ENCODE measurements at places on chromosomes 11 and 22.

DNA sequence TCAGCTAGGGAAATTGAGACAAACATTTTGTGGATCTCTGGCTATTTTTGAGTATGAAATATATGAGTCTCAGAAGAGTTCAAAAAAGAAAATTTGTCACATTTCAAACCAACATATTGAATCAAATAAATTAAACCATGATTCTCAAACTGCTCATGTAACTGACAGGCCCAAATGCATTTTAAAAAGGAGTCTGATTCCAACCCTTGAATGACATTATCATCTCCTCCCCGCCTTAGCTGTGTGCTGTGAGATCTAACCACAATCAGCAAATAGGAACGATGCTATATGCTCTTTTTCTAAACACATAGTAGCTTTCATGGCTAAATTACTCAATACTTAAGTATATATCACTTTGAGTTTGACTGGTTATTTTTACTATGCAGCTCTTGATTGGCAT lies 57.1 kb downstream of the EFCAB6 start:
- DNase-seq = no peak

- no peak for DNase-seq
These were observed 84.5 kb downstream of the CACNA1I start for GRCh38 chr22:39655004-39655579.

DNA sequence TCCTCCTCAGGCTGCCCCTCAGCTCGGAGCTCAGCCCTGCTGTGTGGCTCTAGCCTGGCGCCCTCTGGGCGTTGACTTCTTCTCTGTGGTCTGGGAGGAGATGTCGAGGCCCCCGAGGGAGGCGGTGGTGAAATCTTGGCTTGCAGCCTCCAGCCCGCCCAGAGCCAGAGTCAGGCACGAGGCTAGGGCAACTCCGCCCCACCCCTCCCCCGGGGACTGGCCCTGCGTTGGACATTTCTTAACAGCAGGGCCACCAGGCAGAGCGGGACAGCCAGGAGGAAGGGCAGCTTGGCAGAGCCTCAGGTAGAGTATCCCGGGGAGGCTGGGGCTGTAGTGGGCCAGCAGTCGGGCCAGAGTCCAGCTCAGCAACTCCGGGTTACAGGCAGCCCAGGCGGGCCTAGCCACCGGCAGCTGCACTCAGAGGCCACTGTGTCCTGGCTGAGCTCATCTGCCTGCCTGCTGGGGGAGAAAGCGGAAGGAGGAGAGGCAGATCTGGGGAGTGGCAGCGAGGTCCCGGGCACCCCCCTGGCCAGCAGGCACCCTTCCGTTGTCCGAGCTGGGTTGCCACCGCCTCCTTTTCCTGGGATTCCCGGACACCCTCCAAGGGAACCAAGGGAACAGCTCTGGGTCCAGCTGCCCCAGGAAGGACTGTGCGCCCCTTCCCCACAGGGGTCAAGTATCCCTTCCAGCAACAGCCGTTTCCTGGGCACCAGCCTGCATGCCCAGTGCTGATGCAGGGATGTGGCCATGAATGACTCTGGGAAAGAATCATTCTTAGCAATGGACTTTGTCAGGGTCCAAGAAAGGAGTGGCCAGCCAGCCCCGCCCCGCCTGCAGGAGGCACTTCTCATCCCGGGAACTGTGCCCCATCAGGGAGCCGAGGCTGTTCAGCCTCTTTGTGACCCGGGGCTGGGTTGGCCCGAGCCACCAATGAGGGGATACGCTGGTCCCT lies at the start of gene ALDH3B1:
TSS of gene ALDH3B1 (plus strand) at position 238 of the 952 bp plus-strand sequence. CDS start 4,971 bp downstream, outside the sequence.
- DNase-seq = no peak

- peak; percentile 32 for DNase-seq
These were observed 15.9 kb upstream of the HYLS1 start for GRCh38 chr11:125871391-125872137.

- DNase-seq = no peak
These were observed 31.3 kb upstream of the MYOD1 start for GRCh38 chr11:17687946-17688670.

DNA sequence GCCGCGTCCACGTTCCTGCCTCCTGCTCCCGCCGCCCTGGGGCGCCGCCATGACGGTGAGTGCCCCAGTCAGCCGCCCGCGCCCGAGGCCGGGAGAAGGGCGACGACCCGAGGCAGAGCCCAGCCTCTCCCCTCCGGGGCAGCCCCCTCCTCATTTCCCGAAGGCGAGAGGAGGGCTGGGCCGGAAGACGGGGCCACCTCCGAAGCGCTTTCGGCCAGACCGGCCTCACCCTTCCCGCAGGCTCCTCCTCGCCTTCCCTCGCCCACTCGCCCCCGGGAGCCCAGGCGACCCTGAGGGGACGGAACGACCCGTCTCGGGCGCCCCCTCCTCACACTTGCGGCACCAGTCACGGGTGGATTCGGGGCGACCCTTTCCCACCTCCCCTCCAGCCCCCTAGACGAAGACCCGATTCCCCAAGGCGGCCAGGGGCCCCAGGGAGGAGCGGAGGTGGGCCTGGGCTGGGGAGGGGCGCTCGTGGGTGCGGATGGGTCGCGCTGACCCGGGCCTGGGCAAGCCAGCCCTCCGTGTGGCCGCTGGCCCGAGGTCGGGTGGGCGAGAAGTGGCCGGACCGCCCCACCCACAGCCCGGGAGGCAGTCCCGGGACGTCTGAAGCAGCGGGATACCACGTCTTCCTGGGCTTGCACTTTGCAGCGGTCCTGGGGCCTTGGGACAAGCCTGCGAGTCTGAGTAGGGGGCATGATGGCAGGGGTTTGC lies 49.7 kb downstream of the TRIOBP start:
- peak; percentile 35 for DNase-seq

DNA sequence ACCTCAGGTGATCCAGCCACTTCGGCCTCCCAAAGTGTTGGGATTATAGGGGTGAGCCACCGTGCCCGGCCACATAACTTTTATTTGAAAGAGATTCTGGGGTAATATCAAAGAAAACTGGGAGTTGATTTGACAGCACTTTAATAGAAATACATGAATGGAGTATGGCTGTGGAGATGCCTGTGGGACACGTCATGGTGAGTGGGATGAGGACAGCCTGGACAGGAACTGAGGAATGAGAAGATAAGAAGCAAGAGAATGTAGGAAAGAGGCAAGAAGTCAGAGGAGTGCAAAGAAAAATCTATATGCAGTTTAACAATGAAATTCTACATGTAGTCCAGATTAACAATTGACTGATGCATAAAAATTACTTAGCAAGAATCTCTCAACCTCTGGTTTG lies 31.0 kb downstream of the SLC22A6 start:
- no peak for DNase-seq

Data from NCI-H1092 treated with DMSO at 0.1 percent for 48 hours (cell line).